ENCODE measurements at places on chromosomes 12 and 14. TPM values are rescaled to one million over a fixed set of nuclear protein-coding genes. Genes with fewer than 3 reads are reported as not detected.

GRCh38 chr12:58067610-58068387 is 126.4 kb downstream of the ATP23 start:
- DNase-seq = no peak

DNA sequence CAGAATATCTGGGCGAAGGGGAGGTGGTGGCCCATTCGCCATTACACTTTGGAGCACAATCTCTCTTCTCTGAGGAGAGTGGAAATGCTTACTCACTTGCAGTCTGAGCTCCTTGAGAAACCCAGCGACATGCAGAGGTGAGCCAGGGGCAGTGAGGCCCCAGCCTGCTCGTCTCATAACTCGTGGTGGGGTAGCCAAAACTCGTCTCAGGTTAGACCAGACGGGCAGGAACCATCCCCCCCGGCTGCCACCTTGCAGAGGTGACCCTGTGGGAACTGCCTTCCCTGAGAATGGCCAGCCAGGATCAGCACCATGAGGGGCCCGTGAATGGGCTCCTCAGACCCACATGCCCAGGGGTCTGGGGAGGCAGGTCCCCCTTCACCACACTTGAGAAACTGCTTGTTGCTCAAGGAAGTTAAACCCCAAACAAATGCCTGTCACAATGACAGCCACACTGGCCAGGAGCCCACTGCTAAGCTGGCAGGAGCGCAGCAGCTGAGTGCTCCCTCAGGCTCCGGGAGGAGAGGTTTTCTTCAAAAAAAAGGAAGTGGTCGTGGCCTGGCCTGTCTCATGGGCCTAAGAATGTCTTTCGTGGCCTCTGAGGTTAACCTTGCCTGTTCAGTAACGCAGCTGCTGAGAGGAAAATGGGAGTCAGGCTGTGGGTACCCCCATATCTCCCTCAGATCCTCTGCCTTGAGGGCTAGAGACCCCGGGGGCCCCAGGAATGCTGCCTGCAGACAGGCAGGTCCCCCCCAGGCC is 9.2 kb upstream of the ALDH2 start:
- no peak for DNase-seq

DNA sequence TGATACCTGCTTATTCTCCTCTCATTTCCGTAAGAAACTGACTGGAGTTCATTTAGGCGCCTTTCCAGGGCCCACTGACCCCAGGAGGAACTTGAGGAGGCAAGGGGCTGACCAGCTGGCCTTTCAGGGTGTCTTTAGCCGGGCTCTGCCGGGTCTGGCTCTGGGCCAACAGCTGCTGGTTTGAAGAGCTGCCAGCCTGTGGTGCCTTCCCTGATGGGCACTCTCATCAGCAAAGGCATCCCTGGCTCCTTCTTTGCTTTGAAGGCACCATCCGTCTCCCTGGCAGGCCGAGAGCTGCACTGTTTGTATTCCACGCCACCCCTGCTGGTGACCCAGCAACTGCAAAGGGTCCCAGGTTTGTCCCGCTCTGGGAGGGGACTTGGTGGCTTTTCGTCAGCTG is 42.0 kb downstream of the IQSEC3 start:
- no peak for DNase-seq

DNA sequence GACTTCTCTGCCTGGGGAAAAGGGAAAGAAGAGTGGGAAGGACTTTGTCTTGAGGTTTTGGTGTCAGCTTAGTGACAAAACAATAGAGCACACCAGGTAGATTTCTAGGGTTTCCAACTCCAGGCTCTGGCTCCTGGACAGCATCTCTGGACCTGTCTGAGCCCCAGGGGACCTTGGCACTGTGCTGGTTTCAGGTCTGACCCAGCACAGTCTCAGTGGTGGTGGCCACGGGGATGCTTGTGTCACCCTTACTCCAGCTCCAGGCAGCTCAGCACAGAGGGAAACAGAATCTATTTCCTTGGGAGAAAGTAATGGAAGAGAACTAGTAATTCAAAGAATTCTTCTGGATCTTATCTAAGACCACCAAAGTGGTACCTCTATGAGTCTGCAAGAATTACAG is 11.1 kb upstream of the CKAP4 start:
- DNase-seq = no peak

DNA sequence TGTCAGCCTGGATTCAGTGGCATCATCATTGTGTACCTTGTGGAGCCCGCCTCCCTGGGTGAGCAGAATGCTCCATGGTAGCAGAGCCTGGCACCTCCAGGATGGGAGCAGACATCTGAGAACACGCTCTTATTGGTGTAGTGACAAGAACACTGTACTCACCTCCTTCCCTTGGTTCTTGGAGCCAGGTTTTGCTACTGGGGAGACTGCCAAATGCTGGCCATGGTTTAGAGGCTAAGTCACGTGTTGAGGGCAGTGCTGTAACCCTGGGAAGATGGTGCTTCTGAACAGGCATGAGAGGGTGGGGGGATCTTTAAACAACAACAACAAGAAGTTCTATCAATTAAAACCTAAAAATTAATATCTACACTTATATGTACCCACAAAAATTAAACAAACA is 47.6 kb upstream of the ASPG start:
- DNase-seq = no peak

GRCh38 chr12:32010631-32011336 is 51.6 kb downstream of the RESF1 start:
- DNase-seq = no peak

- DNase-seq = no peak
These were observed 371 bp upstream of the REM2 start for GRCh38 chr14:22882529-22883172.

DNA sequence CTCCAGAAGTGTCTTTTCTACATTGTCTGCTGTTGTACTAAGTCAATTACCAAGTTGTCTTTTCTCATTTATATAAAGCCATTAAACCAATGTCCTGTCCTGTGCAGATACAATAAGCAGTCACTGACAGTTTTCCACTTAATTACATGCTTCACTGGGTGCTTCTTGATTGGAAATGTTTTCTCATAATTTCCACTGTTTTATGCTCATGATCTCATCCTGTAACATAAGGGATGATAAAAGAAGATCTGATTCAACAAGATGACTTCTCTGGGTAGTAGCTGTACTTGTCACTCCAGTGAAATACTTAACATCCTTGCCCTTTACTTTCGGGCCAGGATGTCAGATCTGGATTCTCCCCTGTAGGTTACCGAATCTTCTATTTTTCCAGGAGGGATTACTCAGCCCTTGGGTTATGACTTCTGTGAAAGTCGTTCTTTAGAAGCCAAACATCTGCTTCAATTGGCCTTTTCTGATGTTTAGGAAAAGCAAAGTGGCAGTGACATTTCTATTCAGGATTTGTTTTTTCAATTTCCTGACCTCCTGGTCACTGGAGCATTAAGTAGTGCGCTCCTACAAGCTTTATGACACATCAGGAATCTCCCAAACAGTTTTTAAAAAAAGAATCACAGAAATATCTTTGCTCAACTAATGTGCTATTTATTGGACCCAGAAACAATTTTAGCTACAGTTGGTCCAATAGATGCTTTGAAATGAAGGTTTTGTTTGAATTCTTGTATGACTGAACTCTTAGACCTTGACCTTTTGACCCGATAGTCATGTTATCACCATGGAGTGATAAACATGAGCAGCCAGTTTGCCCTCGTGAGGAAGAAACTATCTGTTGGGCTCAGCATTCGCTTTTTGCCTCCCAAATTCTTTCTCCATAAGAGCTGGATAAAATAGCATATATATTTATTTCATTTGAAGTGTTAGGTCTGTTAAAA is 234.5 kb upstream of the SSTR1 start:
- DNase-seq = peak; percentile 78

ART4 gene
- total RNA-seq = 12.0 TPM

TBC1D30 gene
- total RNA-seq = 0.42 TPM

DPY19L2 gene
- total RNA-seq = not detected

KRT79 gene
- total RNA-seq = not detected

CLEC6A gene
- total RNA-seq = not detected
